ENCODE measurements at places on chromosomes 4 and X.

GRCh38 chr4:138577145-138577544, 335.0 kb upstream of the SLC7A11 start:
- H3K27me3 ChIP-seq: no peaks in the 10 kb centered on the region
- H3K27ac ChIP-seq: no peak overlapping the region
- no peaks in the 10 kb centered on the region for H3K36me3 ChIP-seq
- H3K4me3 ChIP-seq: no peak overlapping the region
- H3K4me1 ChIP-seq: no peaks in the 10 kb centered on the region

DNA sequence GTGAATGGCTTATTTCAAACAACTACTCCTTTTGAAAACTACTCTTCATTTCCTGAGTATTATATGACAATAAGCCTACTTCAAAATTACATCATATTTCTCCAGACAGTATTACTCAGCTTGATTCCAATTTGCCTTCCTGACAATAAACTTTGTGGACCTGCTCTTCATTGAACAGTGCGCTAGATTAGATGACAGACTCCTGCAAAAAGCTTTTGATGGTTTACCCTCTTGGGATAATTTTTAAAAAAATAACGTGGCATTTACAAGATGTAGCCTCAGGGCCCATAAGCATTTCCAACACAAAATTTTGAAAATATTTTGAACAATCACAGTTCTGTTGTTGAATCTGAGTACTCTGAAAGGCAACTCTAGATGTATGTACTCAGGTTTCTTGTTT, 25.9 kb downstream of the MGAT4D start:
- H3K27me3 ChIP-seq: no peaks in the 10 kb centered on the region
- H3K27ac ChIP-seq: no peak overlapping the region
- H3K4me3 ChIP-seq: no peak overlapping the region
- H3K36me3 ChIP-seq: no peaks in the 10 kb centered on the region
- no peaks in the 10 kb centered on the region for H3K4me1 ChIP-seq

DNA sequence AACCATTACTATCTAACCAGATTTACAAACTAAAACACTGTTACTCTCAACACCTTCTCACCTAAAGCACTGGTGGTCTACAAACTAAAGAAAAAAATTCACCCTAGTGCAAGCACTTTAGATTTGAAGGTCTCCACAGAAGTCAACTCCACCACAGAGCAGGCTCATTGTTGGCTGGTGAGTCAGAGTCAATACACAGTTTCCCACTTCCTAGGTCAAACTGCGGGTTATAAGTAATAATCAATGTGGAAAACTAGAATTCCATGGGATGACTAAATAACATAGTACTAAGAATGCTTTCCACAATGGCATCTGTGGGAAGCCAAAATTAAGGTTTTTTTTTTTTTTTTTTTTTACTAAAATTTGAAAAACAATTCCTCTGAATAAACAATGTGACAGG, 191.8 kb downstream of the PDGFC start:
- peaks cover 8% of the 10 kb centered on the region for H3K36me3 ChIP-seq
- peak overlapping the region; percentile 98 for H3K27ac ChIP-seq
- peak; percentile 63 for DNase-seq
- peaks cover 90% of the 10 kb centered on the region for H3K4me1 ChIP-seq

DNA sequence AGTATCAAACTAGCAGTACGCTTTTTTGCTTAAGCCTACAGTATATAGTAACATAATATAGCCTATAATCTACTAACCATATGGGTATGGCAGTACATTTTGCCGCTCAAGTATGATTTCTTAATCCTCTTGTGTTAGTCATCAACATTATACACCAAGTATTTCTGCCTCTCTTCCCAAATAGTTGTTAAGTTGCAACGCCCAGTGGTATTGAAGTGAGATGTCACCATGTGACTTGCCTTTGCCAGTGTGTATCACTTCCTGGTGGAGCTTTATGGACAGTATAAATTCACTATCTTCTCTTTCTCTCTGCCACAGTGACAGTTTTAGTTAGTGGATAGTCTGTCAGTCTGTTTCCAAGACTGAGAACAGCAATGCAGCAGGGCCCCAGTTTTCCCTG, 535.5 kb downstream of the PDHA2 start:
- H3K27me3 ChIP-seq: no peaks in the 10 kb centered on the region
- no peaks in the 10 kb centered on the region for H3K36me3 ChIP-seq
- DNase-seq: no peak
- no peak overlapping the region for H3K4me3 ChIP-seq

DNA sequence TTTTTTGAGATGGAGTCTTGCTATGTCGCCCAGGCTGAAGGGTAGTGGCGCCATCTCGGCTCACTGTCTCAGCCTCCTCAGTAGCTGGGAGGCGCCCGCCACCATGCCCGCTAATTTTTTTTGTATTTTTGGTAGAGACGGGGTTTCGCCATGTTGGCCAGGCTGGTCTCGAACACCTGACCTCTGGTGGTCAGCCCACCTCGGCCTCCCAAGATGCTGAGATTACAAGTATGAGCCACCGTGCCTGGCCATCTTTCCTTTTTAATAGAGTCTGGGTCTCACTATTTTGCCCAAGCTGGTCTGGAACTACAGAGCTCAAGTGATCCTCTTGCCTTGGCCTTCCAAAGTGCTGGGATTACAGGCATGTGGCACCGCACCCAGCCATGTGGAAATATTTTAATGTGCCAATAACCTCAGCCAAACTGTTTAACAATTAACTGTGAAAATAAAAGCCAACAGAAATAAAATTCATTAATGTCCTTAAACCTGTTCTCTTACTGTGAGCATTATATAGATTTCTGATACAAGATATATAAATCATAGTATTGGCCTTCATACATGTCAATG, 16.3 kb downstream of the PDS5A start:
- H3K4me3 ChIP-seq: no peak overlapping the region
- no peak overlapping the region for H3K27ac ChIP-seq
- H3K36me3 ChIP-seq: peaks cover 19% of the 10 kb centered on the region

DNA sequence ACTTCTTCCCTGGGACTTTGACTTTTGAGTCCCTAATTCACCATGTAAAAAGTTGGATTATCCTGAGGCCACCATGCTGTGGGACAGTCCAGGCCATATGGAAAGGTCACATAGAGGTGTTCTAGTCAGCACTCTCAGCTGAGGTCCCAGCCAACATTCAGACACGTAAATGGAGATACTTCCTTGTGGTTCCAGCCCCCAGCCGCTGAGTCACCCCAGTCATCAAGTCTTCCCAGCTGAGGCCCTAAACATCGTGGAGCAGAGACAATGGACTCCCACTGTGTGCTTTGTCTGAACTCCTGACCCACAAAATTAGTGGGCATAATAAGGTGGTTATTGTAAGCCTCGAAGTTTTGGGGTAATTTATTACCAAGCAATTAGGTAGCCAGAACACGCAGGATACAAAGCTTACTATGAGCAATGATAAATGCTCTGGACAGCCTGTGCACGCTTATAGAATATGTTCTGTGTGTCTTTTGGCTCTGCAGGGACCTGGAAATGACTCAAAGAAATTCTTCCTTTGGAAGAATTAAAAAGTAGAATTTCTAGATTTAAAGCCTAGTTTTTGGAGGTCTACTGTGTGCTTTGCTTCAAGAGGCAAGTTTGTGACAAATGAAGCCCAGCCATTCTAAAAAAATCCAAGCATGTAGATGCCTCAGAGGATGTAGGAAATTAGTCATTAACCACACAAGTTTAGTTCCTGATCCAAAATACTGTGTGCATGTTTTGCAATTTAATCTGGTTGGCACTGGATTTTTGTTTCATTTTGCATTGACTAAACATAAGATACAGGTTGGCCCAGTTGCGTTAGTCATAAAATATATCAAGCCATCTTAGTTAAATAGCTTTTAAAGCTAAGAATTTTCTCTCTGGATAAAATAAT, 33.2 kb upstream of the SLC9A7 start:
- no peaks in the 10 kb centered on the region for H3K36me3 ChIP-seq
- H3K27ac ChIP-seq: peak overlapping the region; percentile 97

DNA sequence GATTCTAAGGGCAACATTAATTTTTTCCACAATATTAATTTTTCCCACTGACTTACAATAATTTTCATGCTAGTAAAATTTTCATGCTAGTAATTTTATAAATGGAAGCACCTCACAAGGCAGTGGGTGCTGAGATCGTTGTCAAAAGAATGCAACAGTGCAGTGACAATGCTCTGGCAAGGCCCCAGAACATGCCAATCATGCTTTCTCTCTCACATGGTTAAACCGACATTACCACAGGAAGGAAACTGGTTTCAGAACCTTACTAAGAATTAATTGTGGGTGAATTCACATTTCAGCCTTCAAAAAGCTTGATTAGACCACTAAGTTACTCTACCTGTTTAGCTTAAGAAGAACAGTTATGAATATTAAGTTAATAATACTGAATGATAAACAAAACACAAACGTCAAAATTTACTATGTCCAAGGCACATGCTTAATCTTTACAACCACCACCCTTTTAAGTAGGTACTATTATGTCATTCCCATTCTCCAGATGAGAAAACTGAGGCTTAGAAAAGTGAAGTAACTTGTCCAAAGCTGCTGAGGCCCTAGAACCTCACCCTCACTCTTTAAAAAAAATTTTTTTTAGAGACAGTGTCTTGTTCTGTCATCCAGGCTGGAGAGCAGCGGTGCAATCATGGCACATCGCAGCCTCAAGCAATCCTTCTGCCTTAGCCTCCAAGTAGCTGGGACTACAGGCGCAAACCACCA, 10.0 kb upstream of the OPHN1 start:
- DNase-seq: no peak
- H3K27ac ChIP-seq: no peak overlapping the region
- H3K36me3 ChIP-seq: no peaks in the 10 kb centered on the region
- no peaks in the 10 kb centered on the region for H3K27me3 ChIP-seq

- DNase-seq: no peak
- no peak overlapping the region for H3K27ac ChIP-seq
- no peaks in the 10 kb centered on the region for H3K36me3 ChIP-seq
- H3K4me1 ChIP-seq: no peaks in the 10 kb centered on the region
These were observed 72.7 kb downstream of the NAA11 start for GRCh38 chr4:79253168-79253567.

- no peak overlapping the region for H3K27ac ChIP-seq
- no peak for DNase-seq
- no peaks in the 10 kb centered on the region for H3K27me3 ChIP-seq
- H3K36me3 ChIP-seq: no peaks in the 10 kb centered on the region
- H3K4me1 ChIP-seq: no peaks in the 10 kb centered on the region
These were observed 103.5 kb upstream of the ENPEP start for GRCh38 chr4:110372485-110372884.

DNA sequence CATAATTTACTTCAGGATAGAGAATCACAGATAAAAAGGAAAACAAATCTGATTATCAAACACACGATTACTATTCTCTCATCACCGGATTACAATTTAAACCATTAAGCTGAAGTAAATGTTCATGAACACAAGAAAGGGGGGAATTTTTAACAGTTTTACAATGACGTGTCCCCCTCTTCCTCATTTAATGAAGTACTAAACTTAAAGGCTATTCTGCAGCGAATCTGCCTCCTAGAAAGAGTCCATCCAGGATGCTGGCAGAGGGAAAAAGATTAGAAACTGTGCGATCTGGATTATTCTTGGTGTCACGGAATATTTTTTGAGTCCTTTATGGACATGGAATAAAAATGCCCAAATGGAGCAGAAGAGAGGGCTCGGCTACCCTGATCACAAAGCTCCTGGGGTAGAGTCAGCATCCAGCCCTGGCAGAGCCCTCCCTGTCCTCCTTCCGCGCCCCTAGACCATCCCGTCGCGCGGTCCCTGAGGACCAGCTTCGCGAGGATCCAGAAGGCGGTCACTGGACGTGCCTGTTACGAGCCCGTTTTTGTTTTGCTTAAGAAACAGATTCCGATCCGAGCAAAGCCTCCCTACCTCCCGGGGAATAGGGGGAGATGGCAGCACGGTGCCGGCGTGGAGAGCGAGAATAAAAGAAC, 1.2 kb downstream of the ELF2 start:
- no peaks in the 10 kb centered on the region for H3K27me3 ChIP-seq
- peak overlapping the region; percentile 85 for H3K27ac ChIP-seq
- DNase-seq: no peak
- H3K4me3 ChIP-seq: peak overlapping the region; percentile 82
- H3K4me1 ChIP-seq: peaks cover 19% of the 10 kb centered on the region

GRCh38 chrX:100975212-100975611, 5.7 kb downstream of the ARL13A start:
- no peaks in the 10 kb centered on the region for H3K27me3 ChIP-seq
- no peak overlapping the region for H3K4me3 ChIP-seq
- no peak overlapping the region for H3K27ac ChIP-seq
- DNase-seq: no peak
- H3K4me1 ChIP-seq: peaks cover 2% of the 10 kb centered on the region

DNA sequence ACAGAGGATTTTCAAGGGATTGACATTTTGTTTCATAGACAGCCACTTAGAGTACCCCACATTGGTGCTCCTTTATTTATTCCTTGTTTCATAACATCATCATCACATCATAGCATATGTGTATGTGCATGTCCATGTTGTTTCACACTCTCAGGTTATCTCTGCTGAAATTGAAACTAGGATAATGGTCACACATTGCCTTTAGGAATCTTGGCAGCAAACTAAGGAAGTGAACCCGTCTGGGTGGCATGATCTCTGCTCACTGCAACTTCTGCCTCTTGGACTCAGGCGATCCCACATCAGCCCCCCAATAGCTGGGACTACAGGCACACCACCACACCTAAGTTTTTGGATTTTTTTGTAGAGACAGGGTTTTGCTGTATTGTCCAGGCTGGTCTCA, 234.2 kb upstream of the ANKRD50 start:
- H3K36me3 ChIP-seq: no peaks in the 10 kb centered on the region
- DNase-seq: no peak
- H3K27me3 ChIP-seq: no peaks in the 10 kb centered on the region
- peak overlapping the region; percentile 72 for H3K27ac ChIP-seq
- peaks cover 66% of the 10 kb centered on the region for H3K4me1 ChIP-seq

DNA sequence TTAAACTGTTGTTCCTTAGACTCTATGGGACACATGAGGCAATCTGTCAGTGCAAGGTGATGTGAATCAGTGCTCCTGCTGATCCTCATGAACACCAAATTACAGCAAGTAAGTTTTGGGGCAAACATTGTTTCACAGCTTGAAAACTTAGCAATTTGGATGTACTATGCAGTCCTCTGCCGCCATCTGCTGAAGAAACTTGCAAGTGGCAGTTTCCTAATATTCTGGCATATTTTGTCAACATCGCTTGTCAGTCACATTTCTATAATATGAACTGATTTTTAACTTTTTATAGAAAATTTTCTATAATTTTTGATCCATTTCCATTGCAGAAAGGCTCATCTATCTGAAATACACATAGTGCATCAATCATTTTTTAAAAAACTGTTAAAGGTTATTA, 56.3 kb downstream of the ZAR1 start:
- no peak overlapping the region for H3K4me3 ChIP-seq
- H3K27ac ChIP-seq: no peak overlapping the region
- H3K4me1 ChIP-seq: no peaks in the 10 kb centered on the region
- DNase-seq: no peak
- H3K27me3 ChIP-seq: no peaks in the 10 kb centered on the region

- no peaks in the 10 kb centered on the region for H3K27me3 ChIP-seq
- no peak overlapping the region for H3K4me3 ChIP-seq
- no peaks in the 10 kb centered on the region for H3K36me3 ChIP-seq
- H3K4me1 ChIP-seq: peaks cover 12% of the 10 kb centered on the region
- no peak for DNase-seq
These were observed 106.2 kb downstream of the FNIP2 start for GRCh38 chr4:158875026-158875425.

GRCh38 chrX:106178826-106179225, 10.7 kb downstream of the PWWP3B start:
- H3K36me3 ChIP-seq: no peaks in the 10 kb centered on the region
- H3K4me1 ChIP-seq: no peaks in the 10 kb centered on the region
- no peak overlapping the region for H3K4me3 ChIP-seq
- H3K27me3 ChIP-seq: no peaks in the 10 kb centered on the region
- no peak overlapping the region for H3K27ac ChIP-seq

GRCh38 chr4:16066586-16067128, 17.2 kb downstream of the PROM1 start:
- DNase-seq: no peak
- H3K4me3 ChIP-seq: no peak overlapping the region
- H3K4me1 ChIP-seq: no peaks in the 10 kb centered on the region
- no peak overlapping the region for H3K27ac ChIP-seq
